Vagina (tissue), 2 donors: ENCODE measurements at places on chromosomes 4 and X. TPM values are rescaled to one million over a fixed set of nuclear protein-coding genes. Genes with fewer than 3 reads are reported as not detected.

ODAPH gene
- not detected for total RNA-seq

RNF150 gene
- total RNA-seq = 9.1 TPM

DNA sequence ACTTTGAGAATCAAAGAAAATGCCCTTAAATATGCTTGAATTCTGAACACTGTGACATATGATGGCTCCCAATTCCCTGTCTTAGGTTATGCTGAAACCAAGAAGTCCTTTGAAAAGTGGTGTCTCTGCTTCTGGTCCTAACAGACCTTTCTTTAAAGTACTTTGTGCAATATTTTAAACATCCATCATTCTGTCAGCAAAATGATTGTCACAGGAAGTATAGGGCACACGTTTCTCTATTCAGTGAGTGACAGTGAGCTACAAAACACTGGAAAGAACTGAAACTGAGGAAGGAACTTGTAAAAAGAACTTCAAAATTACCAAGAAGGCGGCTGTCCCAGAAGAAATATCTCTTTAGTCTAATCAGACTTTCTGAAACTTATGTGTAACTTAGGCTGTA lies 12.2 kb upstream of the NUP54 start:
- no peak for DNase-seq

DNA sequence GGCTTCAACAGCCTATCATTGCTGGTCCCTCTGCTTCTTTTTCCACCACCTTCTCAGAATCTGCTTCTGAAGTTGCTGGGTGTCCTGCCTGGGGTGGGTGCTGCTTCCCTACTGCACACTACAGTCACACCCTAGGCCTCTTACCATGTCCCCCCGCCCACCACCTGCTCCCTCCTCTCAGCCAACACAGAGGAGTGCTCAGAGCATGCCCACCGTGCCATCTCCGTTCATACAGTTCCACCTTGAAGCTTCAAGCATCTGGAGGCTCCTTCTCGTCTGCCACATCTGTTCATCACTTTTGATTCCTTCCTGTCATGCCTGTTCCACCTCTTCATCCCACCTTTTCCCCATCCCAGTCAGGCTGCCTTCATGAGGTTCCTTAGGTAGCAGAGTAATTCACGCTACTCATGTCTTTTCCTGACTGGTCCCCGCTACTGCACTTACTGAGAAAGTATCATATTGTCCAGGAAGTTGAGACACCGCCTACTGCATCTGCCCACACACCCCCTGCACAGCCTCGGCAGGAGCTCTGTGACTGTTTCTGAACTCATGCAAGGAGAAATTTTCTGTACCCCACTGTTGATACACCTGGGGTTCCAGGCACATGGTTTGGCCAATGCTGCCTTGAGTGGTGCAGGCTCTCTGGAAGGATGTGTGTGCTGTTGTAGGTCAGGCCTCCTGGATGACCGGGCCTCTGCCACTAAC lies 39.5 kb downstream of the HADH start:
- DNase-seq = no peak

DNA sequence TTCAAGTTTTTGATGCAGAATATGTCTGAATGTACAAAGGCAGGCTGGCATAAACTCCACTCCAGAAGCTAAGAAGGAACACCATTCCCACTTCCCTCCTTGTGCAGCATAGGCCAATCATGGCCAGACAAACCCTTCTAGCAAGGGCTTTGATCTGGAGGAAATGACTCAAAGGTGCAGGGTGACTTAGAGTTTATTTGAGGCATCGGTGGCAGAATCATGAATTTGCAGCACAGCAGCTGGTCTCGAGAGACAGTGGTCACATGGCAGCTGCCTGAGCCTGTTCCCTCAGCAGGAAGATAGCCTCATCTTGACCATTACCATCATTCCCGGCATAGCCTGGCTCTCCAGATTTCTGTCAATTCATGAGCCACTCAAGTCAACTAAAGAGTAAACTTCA lies 154.5 kb downstream of the ATP10D start:
- no peak for DNase-seq
